Tibial nerve (tissue), 4 donors: ENCODE measurements at places on chromosomes 12 and 14.

DNA sequence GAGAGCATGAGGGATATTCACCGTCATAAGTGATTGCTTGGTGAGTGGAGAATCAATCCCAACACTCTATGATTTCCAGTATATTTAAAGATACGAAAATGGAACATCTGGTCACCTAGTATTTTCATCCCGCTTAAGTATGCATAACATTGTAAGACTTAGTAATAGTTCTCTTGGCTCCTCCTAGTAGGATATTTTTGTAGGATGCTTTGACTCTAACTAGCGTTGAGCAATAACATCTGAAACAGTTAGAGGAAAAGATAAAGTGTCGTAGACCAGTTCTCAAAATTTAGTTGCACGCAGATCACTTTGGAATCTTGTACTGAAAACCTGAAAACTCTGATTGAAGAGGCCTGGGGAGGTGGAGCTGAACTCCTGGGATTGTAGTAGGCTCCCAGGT lies 7.6 kb downstream of the SAMD4A start:
- DNase-seq: no peak

DNA sequence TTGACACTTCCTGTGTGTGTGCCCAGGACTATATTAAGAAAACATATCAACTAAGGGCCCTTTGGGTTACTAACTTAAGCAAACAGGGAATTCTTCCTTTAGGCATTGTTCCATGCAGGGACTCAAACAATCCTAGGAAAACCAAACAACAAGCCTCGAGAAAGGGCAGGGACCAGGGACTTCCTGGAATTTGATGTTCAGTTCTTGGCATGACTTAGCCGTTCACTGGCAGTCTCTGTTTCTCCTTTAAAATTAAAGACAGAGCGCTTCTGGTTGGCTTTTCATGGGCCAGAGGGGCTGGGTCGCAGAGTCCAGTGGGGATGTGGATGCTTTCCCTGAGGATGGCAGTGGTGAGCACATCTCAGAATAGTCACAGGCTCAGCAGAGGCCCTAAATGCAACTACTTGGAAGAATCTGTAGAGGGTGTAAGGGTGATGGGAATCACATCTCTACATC lies 35.2 kb downstream of the RNFT2 start:
- DNase-seq: no peak

DNA sequence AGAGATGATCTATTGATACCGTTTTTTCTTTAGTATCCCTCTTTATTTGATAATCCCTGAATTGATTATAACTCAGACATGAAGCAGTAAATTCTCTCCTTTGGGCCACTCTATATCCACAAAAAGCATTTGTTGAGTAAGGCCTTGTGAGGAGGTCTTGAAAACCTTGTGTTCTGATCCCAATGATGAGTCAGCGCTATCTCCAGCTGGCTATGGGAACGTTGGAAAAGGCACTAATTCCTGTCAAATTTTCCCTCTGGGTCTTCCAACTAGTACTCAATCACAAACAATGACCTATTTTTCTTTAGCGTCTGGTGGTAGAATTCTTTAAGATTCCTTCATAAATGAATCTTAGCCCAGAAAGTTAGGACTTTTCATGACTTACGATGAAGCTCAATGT lies 168.4 kb upstream of the LRIG3 start:
- no peak for DNase-seq

DNA sequence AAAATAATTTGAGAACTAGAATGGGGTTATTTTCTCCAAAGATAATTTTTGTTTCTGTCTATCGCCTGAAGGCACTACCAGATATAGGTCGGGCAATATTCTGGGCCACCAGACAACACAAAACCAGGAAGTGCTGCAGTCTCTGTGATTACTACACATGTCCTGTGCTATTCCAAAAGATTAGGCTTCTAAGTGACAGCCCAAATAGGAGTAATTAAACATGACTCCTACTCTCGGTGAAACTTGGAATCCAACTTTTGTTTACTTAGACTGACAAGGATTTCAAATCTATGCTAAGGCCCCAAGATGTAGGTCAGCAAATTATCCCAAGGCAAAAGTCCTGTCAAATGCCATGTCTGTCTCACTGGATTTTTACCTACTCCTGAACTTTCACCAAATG lies 157.6 kb upstream of the LRFN5 start:
- no peak for DNase-seq

DNA sequence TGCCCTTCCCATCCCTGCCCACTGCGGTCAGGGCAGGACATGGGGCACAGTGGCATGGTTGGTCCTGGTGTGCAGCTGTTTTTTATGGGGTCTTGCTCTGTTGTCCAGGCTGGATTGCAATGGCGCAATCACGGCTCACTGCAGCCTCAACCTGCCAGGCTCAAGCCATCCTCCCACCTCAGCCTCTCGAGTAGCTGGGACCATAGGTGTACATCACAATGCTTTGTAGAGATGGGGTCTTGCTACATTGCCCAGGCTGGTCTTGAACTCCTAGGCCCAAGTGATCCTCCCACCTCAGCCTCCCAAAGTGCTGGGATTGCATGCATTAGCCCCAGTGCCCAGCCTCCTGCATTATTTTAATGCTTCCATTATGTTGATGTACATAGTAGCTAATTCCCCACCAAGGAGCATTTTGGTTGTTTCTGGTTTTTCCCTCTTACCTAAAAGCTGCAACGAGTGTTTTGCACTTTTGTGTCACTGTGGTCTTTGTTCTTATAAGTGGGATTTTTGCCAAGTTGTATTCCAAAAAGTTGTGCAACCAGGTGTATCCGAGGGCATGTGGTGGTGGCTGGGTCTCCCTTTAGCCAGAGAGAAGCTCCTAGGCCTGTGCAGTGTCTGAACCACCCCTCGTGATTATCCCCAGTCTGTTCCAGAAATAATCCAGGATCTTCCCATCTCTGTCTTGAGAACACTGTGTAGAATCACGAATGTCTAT lies 10.3 kb downstream of the TCHP start:
- no peak for DNase-seq

DNA sequence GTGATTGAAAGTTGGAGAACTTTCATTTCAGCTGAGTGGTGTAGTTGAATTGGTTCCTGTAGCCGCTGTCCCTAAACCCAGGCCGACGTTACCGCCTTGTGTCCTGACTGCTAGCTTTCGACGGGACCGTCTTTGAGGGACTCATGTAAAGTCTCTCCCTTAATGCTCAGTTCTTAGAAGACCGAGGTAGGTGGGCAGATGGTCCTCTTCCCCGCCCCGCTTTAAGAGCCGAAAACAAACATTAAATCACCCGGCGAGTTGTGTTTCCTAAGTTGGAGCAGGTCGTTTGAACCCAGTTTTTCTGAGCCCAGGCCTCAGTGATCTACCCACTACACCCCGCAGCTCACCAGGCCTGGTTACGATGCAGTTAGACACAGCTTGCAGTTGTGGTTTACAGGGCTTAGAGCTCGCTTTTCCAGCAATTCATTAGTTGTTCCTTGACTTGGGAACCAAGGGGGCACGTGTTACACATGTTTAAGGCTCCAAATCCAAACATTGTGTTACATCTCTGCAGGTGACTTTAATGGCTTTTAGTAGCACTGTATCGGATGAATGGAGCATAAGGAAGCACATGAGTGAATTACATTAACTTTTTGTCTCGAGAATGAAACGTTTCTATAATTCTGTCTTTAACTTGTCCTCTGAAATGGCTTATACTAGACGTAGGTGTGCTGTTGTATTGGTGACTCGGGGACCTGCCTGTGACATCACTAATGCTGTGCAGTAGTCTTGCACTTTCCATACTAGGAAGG lies 790 bp downstream of the NEDD1 start:
- peak; percentile 13 for DNase-seq

GRCh38 chr12:58532855-58533608 lies 387.3 kb downstream of the LRIG3 start:
- no peak for DNase-seq

DNA sequence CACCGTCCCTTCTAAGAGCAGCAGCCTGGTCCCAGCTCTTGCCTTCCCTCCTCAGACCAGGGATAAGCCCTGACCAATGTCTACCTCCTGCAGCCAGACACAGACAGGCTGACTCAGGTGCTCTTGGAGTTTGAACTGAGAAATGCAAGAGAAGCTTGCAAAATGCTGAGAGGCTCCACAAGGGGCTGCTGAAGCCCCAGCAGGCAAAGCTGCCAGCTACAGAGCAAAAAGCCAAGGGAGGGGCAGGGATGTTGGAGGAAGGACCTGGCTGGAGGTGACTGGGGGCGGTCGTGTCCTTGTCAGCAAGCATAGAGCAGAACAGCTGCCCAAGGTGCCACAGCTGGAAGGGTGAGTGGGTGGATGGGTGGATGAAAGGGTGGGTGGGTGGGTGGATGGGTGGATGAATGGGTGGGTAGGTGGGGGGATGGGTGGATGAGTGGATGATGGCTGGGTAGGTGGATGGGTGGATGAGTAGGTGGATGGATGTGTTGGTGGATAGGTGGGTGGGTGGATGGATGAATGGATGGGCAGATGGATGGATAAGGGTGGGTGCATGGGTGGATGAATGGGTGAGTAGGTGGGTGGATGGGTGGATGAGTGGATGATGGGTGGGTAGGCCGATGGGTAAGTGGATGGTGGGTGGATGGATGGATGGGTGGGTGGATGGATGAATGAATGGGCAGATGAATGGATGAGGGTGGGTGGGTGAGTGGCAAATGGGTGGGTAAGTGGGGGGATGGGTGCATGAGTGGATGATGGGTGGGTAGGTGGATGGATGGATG lies 4.0 kb upstream of the INF2 start:
- no peak for DNase-seq

DNA sequence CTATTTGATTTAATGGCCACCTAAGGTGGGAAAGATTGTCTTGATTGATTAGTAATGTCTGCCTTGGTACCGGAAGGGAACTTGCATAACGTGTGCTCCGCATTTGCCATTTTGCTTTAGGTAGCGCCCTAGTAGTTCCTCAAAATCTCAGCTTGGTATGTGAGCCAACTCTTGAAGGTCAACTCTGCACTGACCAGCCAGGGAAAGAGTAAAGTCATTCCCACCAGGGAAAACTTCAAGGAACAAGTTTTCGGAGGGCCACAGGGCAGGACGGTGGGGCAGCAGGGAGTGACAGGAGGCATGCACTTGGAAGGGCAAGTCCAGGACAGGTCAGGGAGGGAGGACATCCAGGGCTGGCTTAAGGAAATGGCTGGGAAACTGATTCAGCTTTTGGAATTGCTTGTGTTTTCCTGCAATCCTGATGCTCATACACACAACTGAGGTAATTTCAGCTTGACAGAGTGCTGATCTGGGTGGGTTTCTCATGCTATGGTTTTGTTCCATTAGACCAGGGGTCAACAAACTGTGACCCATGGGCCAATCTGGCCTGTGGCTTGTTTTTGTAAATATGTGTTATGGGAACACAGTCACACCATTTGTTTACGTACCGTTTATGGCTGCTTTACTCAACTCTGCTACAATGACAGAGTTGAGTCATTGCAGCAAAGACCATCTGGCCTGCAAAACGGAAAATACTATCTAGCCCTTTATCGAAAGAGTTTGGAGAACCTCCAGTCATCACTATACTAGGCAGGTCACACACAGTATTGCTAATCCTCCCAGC lies 184.5 kb downstream of the RBM19 start:
- no peak for DNase-seq

DNA sequence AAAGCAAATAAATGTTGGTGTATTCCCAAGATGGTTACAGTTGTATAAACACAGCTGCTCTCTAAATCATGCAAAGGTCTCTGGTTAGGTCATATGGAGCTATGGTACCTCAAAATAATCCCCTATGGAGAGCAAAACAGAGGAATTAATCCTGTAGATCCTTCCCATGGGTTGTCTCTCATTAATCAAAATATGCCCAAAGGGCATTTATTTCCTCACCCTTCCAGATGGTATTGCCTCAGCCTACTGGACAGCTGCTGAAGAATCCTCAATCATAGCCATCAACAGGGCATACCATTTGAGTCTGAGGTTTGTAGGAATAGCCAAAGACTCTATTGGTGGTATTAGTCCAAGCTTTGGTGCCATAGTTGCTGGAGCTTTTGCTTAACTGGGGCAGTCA lies 360.9 kb downstream of the RPL10L start:
- no peak for DNase-seq

DNA sequence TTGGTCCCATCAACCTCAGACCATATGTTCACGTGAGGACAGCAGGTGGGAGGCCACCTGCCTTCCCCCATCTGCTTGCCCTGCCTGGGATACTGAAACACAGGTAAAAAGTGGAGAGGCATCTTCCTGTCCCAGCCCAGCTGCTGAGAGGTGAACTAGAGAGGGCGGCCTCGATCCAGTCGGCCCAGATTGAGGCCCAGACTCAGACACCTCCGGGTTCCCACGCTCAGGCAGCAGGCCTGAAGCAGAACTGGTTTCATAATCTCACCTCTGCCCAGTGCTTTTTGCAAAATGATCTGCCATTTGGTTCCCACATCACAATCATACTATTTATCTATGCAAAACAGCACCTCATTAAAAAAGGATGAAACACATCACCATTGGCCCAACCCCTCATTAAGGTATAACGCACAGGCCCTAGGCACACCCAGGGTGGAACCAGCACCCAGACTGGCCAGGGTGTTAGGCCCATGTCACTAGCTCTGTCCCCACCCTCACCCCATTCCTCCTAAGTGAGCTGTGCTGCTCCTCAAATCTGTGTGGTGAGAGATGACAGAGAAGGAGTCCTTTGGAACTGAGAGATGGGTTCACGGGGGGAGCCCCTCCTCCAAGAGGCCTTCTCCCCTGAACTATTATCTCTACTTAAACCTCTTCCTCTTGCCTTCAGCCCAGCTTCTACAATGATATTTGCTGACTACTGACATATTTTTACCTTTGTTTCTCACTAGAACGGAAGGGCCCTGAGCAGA lies 81.1 kb downstream of the ZFP36L1 start:
- DNase-seq: no peak

GRCh38 chr12:69007101-69007854 lies 74.3 kb upstream of the CPM start:
- DNase-seq: no peak

- no peak for DNase-seq
These were observed 13.6 kb upstream of the TMED10 start for GRCh38 chr14:75190023-75190422.

GRCh38 chr12:72865921-72866320 lies 593.8 kb downstream of the TRHDE start:
- DNase-seq: no peak

GRCh38 chr12:3078086-3078820 lies 1.1 kb downstream of the TSPAN9 start:
- DNase-seq: no peak

- DNase-seq: no peak
These were observed 5.4 kb upstream of the WIF1 start for GRCh38 chr12:65126482-65126881.

DNA sequence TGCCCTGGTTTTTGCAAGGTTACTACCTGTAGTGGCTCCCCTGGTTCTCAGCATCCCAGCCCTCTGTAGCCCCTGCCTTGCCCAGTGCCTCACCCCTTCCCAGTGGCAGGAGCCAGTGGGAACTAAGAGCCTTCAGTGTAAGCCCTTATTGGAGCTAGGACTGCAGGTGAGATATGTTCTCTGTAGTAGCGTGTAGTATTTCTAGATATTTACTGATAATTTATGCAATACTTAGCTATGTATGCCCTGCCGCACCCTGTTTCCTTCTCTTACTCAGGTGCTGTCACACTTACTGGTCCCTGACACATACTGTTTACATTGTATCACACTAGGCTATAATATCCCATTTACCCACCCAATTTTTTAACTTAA lies 3.6 kb downstream of the BMAL2 start:
- no peak for DNase-seq

- peak; percentile 56 for DNase-seq
These were observed 14.7 kb downstream of the BLTP3B start for GRCh38 chr12:100127766-100128511.

- no peak for DNase-seq
These were observed at the start of gene IGF1 for GRCh38 chr12:102480406-102480805. TSS of gene IGF1 (minus strand) at chr12:102480563. CDS start at chr12:102480381, 182 bp downstream.
